Globus pallidus (tissue), 1 donor: ENCODE measurements at places on chromosomes 12 and 14.

DNA sequence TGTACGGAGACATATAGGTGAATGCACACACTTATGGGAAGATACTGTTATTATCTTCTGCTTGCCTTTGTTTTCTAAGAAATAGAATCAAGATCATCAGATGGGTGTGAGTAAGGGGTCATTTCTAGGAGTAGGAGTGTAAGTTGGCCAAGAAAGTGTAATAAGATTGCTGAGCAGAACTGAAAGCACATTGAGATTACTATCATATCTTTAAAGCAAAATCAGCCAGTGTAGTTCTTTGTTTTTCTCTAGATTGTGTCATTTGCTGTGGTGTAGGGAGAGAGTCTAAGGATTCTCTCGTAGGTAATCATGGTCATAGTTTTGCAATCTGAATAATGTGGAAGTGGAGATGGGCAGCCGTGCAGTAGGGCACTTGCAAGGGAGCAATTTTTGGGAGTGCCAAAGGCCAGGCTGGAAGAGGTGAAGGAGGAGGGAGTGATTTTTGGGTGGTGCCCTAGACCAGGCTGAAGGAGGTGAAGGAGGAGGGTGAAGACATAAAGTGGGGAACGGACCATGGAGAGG is 131.6 kb downstream of the RGS6 start:
- DNase-seq = no peak

- no peak for DNase-seq
Observed at GRCh38 chr14:93714605-93715004, 73.7 kb downstream of the PRIMA1 start.

GRCh38 chr14:86346818-86347384 is 817.0 kb downstream of the FLRT2 start:
- DNase-seq = no peak

- peak; percentile 83 for DNase-seq
Observed at GRCh38 chr14:93788543-93789227, 400 bp upstream of the PRIMA1 start.

- peak; percentile 2 for DNase-seq
Observed at GRCh38 chr12:105275997-105276733, 40.2 kb upstream of the APPL2 start.

DNA sequence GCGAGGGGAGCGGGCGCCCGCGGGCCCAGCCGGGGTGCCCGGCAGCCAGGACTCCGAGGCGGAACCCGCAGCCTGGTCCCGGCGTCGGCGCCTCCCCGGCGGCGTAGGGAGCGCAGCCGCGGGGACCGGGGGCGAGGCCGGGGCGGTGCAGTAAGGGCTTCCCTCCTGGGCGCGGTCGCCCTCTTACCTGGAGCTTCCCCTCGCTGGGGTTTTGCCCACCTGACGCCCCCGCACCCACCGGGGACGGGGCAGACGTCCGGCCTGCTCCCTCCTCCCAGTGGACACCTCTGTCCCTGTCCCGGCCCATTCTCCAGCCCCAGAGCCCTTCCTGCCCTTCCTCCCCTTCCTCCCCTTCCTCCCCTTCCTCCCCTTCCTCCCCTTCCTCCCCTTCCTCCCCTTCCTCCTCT is 413 bp upstream of the TUBA1C start:
- DNase-seq = no peak

DNA sequence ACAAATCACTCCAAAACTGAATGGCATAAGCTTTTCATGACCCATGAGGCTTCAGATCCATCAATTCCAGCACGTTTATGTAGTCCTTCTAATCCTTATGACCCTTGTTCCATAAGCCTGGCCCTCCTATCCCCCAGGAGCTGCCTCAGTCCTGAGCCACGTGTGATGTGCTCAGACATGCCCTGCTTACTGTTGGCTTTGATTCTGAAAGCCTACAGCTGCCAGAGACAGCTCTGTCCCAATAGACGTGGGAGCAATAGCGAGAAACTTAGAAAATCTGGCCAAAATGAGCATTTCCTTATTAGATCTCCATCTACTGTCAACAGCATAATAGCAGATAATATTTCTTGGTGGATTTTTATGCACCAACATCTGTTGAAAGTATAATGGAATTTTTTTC is 33.2 kb downstream of the DUSP6 start:
- no peak for DNase-seq

GRCh38 chr14:99155173-99156089 is 116.6 kb downstream of the BCL11B start:
- DNase-seq = no peak

- DNase-seq = peak; percentile 45
Observed at GRCh38 chr14:30005114-30005808, 77.6 kb upstream of the PRKD1 start.

DNA sequence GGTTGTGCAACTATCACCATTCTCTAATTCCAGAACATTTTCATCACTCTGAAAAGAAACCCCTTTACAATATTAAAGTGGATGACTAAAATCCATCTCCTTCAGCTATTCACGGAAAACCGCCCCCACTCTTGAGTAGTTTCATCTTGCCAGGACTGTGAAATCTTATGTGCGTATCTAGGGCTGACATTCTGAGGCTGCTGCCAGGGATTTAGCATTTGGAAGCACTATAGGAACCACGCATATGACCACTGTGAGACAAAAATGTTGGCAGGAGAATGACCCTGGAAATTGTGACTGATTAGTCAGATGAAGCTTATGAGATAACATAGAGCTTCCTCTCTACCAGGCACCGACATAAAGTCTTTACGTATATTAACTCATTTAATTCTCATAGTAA is 305.2 kb upstream of the PDE3A start:
- no peak for DNase-seq

- DNase-seq = no peak
Observed at GRCh38 chr14:97137705-97138104, 340.5 kb downstream of the VRK1 start.

DNA sequence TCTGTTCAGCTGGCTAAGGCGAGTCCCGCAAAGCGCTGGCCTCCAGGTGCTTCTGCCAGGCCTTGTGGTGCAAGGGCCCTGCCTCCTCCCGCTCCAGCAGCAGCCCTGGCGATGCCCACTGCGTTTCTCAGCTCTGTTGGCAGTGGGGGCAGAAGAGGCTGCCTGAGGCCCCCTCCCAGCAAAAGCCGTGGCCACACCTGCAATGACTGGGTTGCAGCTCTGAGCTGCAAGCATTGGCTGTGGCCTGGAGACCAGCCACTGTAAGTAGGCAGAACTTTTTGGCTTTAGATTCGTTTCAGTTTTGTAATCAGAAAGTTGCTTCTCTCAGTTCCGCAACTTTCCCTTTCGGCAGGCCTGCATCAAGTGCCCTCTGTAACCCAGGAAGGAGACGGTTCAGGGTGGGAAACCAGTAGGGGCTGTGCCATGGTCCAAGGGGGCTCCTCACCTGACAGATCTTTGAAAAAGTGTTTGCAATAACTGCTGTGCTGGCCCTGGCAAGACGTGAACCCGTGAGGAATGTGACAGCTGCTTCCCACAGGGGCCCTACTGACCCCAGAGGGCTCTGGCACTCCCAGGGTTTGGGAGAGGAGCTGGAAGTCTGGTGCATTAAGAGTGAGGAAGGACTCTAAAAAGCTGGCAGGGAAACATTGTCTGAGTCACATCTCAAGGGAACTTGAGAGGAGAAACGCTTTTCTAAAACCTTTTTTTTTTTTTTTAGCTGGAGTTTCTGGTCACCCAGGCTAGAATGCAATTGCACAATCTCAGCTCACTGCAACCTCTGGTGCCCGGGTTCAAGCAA is 54.5 kb upstream of the MAX start:
- no peak for DNase-seq

- peak; percentile 37 for DNase-seq
Observed at GRCh38 chr14:99401211-99401610, 79.4 kb downstream of the SETD3 start.

GRCh38 chr12:24977711-24978110 is 28.8 kb upstream of the BCAT1 start:
- no peak for DNase-seq

GRCh38 chr12:108711489-108712164 is 19.7 kb downstream of the CORO1C start:
- DNase-seq = no peak

DNA sequence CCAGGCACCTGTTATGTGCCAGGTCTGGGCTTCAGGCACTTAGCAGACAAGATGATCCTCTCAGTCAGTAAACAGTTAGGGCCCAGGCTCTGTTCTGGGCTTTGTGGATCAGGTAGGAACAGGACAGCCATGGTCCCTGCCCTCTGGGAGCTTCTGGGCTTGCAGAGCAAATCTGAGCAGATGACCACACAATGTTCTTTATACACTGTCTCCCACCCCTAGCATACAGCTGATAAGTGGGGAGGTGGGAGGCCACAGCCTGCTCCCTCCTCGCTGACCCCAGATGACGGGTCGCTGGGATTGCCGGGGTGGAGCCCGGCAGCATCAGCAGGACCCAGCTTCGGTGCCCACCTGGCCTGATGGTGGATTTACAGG is 53.1 kb upstream of the RIN3 start:
- DNase-seq = no peak

- DNase-seq = no peak
Observed at GRCh38 chr14:77124345-77125280, 17.0 kb downstream of the ZDHHC22 start.

DNA sequence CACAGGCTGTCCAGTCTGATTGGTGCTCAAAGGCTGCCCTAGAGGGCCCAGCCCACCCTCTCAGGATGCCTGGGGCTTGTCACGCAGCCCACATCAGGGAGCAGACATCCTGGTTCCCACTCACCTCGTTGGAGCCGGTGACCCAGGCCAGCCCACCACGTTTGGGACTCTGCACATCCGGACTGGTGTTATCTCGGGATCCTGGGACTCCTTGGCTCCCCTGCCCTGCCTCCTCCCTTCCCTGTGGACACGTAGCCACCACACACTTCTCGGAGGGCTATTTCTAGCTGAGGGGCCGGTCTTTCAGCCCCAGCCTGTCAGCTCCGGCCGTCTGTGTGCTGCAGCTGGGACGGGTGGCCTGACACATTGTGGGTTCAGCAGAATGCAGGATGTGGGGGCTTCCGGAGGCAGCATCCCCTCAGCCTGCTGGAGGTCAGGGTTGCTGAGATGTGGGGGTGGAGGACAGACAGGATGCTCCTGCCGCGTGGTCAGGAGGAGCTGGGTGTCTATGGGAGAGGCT is 12.8 kb upstream of the FGF23 start:
- no peak for DNase-seq

DNA sequence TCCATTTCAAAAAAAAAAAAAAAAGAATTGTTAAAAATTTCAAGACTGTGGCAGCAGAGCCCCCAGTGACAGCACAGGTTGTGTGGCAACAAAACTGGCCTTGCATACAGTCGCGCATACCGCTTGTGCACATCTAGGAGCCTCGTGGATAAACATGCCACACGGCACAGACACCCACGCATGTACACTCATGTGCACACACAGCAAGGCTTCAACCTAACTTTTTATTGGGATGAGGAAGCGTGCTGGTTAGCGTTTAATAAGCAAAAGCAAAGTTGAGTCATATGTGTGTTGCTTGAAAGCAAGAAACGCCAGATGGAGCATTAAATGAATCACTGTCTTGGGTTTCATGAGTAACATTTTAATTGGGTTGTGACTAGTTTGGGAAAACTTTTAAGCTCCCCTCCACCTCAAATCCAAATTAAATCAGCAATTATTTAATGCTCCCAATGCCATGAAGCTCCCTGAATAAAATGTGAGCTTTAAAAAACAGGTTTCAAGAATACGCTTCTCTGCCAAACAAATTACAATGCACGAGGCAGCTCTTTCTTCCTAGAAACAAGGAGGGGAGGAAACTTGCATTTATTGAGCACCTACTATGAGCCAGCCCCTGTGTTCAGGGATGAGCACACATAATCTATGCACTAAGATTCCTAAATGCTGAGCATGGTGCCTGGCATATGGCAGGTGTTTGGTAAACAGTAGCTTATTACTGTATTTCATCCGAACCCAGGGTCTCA is 35.7 kb upstream of the EML1 start:
- no peak for DNase-seq

DNA sequence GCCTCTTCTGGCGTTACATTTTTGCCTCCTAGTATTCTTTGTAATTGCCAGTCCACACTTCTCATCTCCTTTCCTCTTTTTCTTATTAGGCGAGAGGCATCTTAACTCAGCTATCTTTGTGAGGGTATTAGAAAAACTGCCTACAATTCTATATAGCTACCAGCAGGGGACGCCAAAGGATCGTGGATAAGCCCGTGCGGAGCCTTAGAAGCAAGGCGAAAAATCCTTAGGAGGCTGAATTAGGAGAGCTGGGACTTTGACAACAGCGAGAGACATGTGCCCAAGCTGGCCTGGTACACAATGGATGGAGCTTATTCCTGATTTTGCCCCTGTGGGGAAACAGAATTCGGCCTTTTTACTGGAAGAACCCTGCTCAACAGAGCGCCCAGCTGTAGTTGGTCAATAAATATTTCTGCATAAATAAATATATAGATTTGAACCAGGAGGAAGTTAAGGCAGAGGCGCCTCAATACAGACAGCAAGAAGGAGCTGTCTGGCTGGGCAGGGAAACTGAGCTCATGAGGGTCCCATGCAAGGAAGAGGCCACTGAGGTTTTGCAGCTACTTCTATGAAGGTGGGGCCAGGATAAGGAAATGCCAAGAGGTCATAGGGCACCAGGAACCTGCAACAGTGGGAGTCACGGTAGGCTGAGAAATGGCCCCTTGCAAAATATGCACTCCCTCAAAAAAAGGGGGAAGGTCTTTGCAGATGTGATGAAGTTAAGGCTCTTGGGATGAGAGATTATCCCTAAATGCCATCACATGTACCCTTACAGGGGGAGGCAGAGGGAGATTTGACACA is 14.6 kb upstream of the RBM19 start:
- peak; percentile 67 for DNase-seq

DNA sequence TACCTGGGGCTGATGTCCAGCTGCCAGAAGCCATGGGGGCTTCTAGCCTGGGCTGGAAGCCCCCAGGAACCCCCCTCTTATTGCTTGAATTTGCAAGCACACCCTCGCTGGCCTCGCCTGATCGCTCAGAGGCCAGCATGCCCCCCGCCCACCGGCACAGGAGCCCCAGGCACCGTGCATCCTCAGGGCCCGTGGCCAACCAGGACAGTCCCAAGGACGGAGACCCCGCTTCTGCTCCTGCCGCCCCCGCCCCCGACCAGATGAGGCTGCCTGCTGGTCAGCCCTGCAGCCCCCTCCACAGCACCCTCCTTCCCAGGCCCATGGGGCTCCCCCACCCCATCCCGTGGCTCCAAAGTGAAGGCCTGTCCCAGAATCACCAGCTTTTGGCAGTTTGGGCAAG is 21.2 kb downstream of the RAB35 start:
- DNase-seq = no peak

DNA sequence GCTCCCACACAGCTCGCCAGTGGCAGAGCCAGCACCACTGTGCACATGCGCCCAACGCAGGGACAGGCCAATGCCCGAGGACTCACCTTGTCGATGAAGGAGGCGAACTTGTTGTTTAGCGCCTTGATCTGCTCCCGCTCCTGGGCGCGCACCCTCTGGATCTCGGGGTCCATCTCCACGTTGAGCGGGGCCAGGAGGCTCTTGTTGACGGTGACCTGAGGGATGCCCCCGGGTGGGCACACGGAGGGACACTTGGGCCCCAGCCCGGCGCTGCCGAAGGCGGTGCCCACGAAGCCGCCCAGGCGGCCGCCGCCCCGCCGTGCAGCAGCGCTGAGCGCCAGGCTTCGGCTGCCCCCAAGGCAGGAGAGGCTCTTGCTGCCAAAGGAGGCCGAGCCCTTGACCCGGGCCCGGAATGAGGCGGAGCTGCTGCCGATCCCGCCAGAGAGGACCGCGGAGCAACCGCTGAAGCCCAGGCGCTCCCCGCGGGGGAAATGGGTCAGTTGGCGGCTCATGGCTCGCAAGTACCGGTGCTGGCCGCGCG is at the start of gene KRT72:
Gene KRT72 (minus strand): TSS at position 523 of the 541 bp plus-strand sequence. CDS start 11 bp downstream, at position 512.
- DNase-seq = no peak
